ENCODE measurements at places on chromosomes 16 and 17.
A peak's percentile ranks its signal among the peaks of the same experiment; 100 is the strongest.

GRCh38 chr17:6623941-6624340, 16.6 kb downstream of the KIAA0753 start:
- DNase-seq = no peak

- DNase-seq = no peak
These were observed 609.6 kb upstream of the C16orf82 start for GRCh38 chr16:26457095-26457494.

DNA sequence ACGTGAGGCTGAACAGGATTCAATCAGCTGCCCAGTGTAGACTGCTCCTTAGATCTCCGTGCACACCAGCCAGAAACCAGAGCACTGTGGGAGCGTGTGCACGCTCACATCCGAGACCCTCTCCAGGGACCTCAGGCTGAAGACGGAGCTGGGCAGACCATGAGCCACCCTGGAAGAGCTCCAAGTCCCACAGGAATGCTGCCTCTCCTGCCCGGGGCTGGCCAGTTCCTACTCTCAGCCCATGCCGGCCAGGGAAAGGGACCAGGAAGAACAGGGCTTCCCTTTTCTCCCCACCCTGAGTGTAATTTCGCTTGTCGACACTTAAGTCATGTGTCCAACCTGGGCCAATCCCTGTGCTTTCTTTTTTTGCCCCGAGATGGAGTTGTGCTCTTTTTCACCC, 6.9 kb downstream of the ALYREF start:
- DNase-seq = no peak

- no peak for DNase-seq
These were observed 107.8 kb downstream of the CRLF3 start for GRCh38 chr17:30716461-30717290.

GRCh38 chr16:22327446-22327775, 30.2 kb downstream of the POLR3E start:
- DNase-seq = no peak

GRCh38 chr16:65655802-65656201, 533.9 kb upstream of the CDH11 start:
- no peak for DNase-seq

- no peak for DNase-seq
These were observed 3.7 kb downstream of the C16orf89 start for GRCh38 chr16:5062051-5062450.

- DNase-seq = no peak
These were observed 4.2 kb downstream of the IFI35 start for GRCh38 chr17:43010667-43011308.

GRCh38 chr17:73342050-73342522, 30.3 kb upstream of the CDC42EP4 start:
- no peak for DNase-seq

- peak; percentile 83 for DNase-seq
These were observed 20.6 kb upstream of the SNTB2 start for GRCh38 chr16:69166221-69166833.

- DNase-seq = no peak
These were observed 7.7 kb downstream of the RNPS1 start for GRCh38 chr16:2260250-2260649.

GRCh38 chr17:67365738-67366192, 612 bp downstream of the PSMD12 start:
- peak; percentile 26 for DNase-seq

GRCh38 chr16:316741-317464, 33.9 kb downstream of the PDIA2 start:
- no peak for DNase-seq

DNA sequence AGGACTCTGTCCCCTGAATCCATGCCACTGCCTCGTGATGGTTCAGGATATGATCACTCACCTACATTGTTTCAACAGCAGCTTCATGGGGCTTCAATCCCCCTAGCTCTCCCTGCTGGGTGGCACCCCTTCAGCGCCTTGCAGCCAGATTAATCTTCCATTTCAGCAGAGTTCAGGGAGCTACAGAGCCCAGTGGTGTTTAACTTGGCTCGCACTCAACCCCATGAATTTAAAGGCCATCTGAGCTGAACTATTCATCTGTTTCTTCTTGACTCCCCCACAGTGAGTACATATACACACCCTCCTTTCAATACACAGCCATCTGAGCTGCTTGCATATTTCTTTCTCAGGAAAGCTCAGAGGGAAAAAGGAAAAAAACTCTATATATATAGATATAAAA, 202.8 kb upstream of the C16orf82 start:
- DNase-seq = no peak

- no peak for DNase-seq
These were observed 6.8 kb upstream of the KRTAP17-1 start for GRCh38 chr17:41322094-41322902.

DNA sequence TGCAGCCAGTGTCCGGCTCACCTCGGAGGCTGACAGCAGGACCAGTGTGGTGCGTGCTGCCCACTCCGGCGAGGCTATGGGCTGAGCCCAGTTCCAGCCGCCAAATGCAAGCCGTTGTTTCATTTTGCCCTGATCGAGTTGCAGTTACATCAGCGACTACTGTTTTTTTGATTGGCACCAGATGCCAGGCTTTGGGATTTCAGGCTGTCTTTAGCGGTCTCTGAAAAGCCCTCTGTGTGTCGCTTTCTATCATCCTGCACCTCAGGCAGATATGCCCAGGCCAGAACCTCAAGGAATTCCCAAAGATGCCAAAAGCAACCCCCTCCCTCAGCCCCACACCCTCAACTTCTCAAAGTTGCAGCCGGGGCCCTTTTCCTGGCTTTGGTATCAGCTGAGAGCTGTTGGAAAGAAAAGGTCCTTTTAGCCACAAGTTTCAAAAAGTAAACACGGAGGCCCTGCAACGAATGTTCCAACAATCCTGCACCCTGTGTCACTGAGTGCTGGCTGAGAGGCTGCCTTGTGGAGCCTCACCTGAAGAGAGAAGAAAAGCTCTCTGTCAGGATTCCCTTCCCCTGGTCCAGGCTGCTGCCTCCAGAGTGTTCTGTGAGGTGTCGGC, 58.9 kb downstream of the WWP2 start:
- no peak for DNase-seq

- no peak for DNase-seq
These were observed 142.1 kb upstream of the FOXF1 start for GRCh38 chr16:86368261-86368660.

DNA sequence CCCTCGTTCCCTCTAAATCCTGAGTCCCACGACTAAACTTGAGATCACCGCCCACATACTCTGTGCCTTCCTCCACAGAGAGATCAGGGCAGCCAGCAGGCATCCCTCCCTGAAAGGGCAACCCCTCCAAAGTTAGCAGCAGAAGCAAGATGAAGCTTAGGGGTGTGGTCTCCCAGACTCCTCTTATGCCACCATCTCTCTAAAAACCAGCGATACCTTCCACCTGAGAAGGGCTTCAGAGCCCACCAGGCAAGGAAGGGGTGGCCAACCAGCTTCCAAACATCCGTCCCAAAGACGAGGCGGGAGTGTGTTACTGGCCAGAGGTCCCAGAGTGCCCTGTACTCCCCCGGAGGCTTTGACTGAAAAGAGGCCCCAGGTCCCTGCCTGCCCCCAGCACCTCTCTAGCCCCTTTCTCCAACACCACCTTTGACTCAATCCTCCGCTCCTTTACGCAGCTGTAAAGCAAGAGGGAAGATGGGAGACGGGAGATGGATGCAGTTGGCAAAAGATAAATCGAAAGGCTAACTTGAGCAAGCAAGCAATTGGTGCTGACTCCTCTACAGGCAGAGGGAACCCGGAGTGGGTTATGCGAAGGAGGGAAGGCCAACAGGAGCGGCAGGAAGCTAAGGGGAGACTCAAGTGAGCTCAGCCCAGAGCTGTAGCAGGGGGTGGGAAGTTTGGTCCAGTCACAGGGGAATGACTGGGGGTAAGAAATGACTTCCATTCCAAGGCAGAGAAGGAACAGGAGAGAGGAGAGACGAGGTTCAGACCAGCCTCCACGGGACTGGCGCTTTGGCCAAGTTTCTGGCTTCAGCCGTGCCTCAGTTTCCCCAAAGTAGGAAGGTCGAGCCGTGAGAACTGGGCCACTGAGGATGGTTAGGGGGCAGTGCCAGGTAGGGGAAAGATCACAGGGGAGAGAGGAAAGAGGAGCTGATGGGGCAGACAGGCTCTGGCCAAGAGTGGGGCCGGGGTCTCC, 1.0 kb downstream of the ST3GAL2 start:
- no peak for DNase-seq

- DNase-seq = no peak
These were observed 488 bp upstream of the HAP1 start for GRCh38 chr17:41734949-41735313.

- peak; percentile 28 for DNase-seq
These were observed 333 bp downstream of the MAFG start for GRCh38 chr17:81927152-81927652.

DNA sequence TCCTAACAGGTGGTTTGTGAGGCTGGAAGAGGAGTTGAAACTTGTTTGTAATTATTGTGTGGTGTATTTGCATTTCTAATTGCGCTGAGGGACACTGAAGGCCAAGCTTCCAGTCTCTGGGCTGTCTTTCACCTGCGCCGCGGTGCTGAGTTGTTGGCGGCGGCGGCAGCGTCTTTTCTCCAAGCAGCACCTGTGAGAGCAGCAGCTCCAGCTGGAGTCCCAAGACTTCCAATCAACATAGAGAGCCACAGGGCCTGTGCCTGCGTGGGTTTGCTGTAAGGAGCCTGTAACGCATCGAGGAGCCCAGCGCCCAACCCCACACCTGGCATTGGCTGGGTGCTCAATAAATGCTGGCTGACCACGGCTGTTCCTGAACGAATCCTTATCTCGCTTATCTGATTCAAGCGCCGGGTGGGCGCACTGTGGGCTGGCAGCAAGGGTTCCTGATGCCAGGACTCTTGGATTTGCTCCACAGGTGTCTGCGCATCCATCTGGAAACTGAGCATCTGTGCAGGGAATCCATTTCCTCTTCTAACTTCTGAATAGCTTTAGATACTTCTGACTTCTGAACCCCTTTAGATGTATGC, 138.1 kb downstream of the ASIC2 start:
- DNase-seq = no peak

GRCh38 chr17:81428948-81429774, 33.9 kb downstream of the BAHCC1 start:
- DNase-seq = no peak

DNA sequence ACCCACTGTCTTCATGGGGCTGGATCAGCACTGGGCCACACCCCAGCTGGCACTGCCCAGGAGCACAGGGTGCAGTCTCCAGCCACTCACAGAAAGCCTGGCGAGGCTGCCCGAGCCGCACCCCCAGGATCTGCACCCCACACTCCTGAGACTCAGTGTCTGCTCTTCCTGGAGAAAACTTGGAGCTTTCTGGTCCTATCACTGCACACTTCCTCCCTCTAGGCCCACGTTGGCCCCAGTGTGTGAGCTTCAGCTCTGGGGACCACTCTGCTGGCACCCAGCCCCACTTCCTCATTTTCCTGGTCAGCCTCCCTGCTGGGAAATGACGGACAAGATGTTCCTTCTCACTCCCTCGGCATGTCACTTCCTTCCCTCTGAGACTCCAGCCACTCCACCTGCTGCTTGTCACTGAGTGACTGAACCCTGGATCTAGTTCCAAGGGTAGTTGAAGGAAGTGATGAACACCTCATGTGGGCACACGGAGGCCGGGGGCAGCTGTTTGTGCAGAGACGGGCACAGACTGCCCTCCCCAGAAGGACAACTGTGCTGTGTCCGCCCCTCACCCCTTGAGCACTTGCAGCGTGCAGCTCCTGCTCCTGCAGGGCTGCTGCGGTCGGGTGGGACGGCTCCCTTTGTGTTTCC, 29.0 kb downstream of the ZC3H18 start:
- DNase-seq = no peak

GRCh38 chr16:75070012-75070841, 46.4 kb downstream of the LDHD start:
- DNase-seq = no peak

GRCh38 chr16:87958632-87959031, 7.4 kb downstream of the BANP start:
- no peak for DNase-seq

DNA sequence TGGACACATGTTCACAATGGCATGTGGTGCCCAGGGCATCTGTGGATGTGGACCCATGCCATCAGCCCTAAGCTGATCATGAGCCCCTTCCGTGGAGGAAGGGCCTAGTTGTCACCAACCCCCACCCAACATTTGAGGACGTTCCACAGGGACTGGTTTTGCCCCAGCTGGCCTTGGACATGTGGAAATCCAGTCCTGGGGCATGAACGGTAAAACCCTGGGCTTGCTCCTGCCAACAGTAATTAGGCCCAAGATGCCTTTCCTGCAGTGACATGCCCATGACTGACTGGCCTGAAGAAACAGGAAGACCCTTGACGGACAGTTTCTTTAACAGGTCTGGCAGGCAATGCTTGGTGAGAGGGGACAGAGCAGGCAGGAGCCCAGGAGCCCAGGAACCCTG, 7.7 kb downstream of the TNS4 start:
- no peak for DNase-seq

GRCh38 chr16:15672514-15673167, 22.6 kb downstream of the NDE1 start:
- peak; percentile 63 for DNase-seq

DNA sequence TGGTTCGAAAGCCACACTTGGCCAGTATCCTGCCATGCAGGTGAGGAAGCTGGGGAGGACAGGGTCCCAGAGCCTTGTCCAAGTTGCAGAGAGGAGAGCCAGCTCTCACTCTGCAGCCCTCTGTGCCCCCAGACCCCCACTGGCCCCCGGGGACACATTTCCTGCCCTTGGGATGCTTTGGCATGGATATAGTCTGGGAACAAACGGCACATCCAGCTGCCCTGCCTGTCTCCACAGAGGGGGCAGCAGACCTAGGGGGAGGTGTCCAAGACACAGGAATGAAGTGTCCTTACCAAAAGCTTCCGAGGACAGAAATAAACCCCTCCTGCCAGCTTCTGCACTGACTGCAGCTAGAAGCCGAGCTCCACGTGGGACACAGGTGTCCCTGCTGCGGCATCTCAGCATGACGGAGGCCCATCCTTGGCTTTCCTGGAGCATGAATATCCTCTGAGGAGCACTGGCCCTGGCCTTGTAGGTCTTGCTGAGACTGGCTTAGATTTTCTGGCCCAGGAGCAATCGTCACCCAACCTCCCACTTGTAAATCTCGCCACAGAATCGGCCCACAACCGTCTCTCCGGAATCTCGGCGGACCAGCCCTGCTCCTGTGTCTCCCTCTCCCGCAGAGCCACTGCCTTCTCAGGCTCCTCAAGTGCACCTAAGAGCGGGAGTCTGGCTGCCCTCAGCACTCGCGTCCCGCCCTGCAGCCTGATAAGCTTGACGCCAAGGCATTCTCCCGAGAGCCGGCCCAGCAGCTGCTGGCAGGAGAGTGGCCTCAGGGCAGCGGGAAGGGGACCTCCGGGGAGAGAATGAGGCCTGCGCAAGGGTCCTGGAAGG, 1.1 kb upstream of the CAPN15 start:
- peak; percentile 41 for DNase-seq

- no peak for DNase-seq
These were observed 294.6 kb upstream of the HSBP1 start for GRCh38 chr16:83513008-83513755.

GRCh38 chr17:57651451-57651850, 93.6 kb downstream of the CCDC182 start:
- DNase-seq = no peak
